Central memory CD4-positive, alpha-beta T cell (primary cell): ENCODE measurements at places on chromosomes 5 and 9.

- DNase-seq = no peak
These were observed 2.3 kb downstream of the FAM170A start for GRCh38 chr5:119631660-119632059.

DNA sequence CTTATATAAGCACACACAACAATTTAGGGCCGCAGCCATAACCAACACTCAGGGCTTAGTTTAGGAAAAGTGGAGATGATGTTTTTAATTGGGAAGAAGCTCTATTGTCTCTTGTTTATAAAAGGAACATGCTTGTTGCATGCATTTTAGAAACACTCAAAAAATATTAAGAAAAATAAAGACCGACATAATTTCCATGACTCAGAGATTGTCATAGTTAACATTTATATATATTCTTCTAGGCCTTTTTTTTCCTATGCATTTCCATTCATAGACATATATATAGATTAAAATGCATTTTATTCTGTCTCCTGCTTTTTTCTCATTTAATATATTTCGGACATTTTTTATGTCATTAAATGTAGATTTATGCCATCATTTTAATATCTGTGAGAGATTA, 13.6 kb upstream of the ARSI start:
- DNase-seq = no peak

- no peak for DNase-seq
These were observed 14.9 kb downstream of the XPA start for GRCh38 chr9:97682242-97682641.

- DNase-seq = no peak
These were observed 255.4 kb upstream of the NFIL3 start for GRCh38 chr9:91678807-91679580.

GRCh38 chr5:100448111-100448528, 87.1 kb upstream of the FAM174A start:
- no peak for DNase-seq

GRCh38 chr9:128523199-128523925, 18.8 kb downstream of the GLE1 start:
- no peak for DNase-seq

DNA sequence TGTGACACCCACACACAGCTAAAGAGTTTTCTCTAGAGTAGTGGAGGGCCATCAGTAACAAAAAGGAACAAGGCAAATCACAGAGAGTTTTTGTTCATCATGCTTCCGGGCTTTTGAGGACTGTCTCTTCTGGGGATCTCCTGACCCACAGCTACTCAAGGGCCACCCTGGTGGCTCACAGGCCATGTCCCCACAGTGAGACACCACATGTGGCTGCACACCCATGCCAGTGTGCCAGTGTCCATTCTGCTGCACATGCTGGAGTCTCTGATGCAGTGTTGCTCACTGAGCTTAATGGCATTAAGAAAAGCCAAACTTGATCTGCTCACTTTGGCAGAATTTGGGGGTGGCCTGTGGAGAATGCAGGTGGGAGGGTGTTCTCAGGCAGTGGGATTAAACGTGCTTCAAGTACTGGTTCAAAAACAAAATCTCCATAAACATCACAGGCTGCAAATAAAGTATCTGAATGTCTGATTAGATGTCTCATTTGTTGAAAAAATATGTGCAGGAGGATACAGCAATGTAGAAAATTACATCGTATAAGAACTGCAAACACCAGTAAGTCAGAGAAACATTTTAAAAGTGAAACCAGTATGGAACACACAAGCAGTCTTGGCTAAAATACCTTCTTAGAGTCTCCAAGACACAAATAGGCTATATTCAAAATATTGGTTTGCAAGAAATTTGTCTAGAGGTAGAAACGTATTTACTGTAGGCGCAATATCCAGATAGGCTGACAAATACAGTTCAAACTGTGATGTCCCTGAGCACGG, 11.0 kb downstream of the FREM1 start:
- no peak for DNase-seq

DNA sequence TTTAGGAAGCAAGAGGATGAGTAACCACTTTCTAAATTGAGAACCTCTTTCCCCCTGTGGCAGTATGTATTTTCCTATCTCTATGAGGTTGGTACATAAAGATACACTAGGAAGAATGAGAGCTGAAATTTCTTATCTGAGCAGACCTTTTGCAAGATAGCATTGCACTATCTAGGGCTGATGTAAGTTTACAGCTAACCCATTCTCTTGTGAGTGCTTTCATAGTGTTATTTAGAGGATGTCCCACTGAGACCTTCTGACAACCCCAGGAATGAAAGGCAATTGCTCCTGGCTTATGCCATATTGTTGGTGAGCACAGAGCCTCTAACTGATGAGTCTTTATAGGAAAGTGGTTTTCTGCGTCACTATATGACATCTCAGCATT, 1209.3 kb upstream of the CDH6 start:
- no peak for DNase-seq

DNA sequence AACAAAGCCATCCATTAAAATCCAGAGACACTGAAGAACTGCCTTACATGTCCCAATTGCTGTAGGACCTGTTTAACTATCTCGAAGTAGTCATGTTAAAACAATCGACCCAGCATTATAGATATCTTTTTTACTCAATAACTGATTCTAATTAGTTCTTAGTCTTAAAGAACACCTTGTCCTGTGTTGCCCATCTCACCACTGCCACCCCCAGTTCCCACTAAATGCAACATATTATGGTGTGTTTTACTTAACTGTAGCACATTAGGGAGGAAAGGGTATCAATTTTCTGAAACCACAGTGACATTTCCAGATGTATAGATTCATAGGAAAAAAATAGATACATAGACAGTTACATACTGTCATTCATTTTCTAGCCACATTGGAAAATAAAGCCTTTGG, 221.2 kb downstream of the MEF2C start:
- DNase-seq = no peak

GRCh38 chr9:134944916-134945315, 27.2 kb upstream of the FCN1 start:
- DNase-seq = no peak

- DNase-seq = no peak
These were observed 740.8 kb upstream of the ZNF608 start for GRCh38 chr5:125487231-125487630.

DNA sequence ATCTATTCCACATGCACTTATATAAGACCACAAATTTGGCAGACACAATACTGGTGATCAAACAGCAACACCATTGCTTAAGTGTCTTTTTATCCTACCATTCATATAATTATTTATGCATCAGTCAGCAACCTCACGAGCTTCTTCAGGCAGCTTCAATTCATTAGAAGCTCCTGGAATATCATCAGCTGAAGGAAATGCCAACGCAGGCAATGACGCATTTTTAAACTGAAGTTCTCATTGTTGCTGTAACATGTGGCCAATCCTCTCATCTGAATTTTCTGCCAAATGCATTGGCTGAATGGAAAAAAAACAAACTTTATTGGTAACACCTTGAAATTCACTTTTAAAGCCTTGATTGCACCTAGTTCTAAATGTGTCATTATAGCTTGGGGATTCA, 376.4 kb upstream of the RGMB start:
- no peak for DNase-seq

DNA sequence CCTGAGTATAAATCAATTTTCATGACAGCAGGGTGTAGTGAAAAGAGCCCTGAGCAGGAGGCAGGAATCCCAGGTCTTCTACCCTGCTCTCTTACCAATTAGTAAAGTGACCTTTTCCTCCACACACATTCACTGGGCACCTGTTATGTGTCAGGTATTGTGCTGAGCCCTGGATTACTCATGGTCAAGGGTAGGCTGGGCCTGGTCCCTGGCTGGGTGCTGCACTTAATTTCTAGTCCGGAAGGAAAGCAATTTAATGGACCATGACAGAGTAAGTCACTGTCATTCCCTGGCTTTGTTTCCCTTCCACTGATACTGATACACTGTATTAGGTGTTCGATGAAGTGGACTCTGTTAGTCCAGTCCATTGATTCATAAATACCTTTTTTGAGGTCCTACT, 29.1 kb upstream of the BRINP1 start:
- no peak for DNase-seq

DNA sequence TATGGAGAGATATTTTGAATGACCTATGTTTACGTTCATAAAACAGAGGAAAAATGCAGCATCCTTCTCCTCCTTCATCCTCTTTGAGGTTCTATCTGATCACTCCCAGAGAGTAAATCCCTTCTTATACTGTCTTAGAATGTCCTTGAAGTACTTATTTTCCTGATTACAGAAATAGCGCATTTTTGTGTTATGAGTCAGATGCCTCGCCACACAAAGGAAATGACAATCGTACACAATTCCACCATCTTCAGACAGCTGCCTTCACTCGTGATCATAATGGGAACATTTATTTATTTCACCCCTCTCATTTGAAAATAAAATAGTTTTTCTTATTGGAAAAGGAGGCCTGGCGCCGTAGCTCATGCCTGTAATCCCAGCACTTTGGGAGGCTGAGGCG, 2.4 kb upstream of the GLT6D1 start:
- DNase-seq = no peak

DNA sequence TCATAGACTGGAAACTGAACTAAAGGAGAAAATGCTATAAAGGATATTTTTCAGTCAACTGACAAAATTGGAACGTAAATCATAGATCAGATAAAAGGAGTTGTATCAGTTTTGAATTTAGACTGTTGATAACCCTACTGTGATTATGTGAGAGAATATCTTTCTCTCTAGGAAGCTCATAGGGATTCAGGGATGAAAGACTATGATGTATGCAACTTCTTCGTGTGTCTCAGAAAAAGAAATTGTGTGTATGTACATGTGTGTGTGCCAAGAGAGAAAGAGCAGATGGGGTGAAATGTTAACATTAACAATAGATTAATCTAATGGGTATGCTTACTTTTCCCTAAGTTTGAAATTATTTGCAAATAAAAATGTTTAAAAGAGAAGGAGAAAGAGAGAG, 30.7 kb upstream of the C5orf58 start:
- DNase-seq = no peak

GRCh38 chr5:91443023-91443422, 59.9 kb upstream of the ARRDC3 start:
- no peak for DNase-seq

DNA sequence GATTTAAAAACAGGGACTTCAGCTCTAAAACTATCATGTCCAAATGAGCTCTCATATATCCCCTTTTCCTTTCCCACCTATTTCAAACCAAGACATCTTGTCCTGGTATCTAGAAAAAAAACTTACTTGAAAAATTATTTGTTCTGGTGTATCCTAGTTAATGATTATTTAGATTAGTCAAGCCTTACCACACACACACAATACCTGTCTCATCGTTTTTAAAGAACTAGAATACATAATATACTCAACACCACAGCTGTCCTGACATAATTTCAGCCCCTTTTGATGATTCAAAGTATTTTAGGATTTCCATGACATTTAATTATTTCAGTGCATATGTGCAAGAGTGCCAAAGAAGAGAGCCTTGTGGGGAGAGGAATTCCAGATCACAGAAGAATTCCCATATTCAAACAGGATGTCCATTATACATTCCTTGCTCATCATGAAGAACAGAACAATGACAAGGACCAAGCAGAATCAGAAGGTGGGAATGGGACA, 233.7 kb downstream of the SMARCA2 start:
- no peak for DNase-seq

- no peak for DNase-seq
These were observed 42.5 kb upstream of the NEURL1B start for GRCh38 chr5:172598251-172599203.

- no peak for DNase-seq
These were observed 20.6 kb downstream of the TCOF1 start for GRCh38 chr5:150377964-150378694.

GRCh38 chr5:32135086-32135485, 39.0 kb downstream of the GOLPH3 start:
- DNase-seq = no peak

DNA sequence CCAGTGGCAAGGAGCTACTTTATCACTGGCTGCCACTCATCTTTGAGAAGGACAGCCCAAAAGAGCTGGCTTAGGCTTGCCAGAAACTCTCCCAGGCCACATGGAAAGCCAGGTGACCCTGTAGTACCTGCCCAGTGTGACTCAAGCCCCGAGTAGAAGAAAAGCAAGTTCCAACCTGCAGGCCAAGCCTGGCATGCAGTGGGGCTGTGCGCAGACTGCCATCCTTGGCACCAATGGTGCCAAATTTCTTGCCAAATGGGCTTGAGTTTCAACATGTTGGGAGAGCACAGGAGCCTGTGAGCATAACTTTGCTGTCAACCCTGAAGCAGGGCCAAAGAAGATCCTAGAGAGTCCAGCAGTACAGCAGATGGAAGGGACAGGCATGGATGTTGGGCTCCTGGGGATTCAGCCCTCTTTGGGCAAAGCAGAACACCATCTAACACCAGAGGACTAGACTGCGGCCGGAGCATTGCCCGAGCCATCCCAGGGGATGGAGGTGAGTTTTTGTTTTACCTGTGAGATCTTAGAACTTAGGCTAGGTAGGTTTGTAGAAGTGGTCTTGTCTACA, 27.3 kb upstream of the SHB start:
- DNase-seq = no peak

GRCh38 chr5:96881511-96882115, 5.3 kb downstream of the ERAP2 start:
- no peak for DNase-seq

DNA sequence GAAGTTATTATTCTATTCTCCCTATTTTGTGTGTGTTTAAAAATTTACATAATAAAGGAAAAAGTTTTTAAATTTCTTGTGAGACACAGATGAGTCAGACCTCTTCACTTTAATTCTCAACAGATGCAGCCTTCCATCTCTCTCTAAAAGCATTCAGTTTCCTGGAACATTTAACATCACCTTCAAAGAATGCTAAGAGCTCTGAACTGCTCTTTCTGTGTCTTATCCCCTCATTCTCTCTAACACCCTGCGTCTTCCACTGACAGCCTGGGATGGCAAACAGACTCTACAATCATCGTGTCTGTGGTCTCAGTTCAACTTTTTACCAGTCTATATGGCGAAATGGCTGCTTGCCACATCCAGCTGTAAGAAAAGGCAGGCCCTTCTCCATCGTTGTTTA, 173.0 kb downstream of the HINT1 start:
- DNase-seq = no peak

- DNase-seq = no peak
These were observed 6.4 kb downstream of the NDUFS6 start for GRCh38 chr5:1807451-1808185.

- DNase-seq = no peak
These were observed 38.6 kb upstream of the GGTA1 start for GRCh38 chr9:121538221-121538620.

DNA sequence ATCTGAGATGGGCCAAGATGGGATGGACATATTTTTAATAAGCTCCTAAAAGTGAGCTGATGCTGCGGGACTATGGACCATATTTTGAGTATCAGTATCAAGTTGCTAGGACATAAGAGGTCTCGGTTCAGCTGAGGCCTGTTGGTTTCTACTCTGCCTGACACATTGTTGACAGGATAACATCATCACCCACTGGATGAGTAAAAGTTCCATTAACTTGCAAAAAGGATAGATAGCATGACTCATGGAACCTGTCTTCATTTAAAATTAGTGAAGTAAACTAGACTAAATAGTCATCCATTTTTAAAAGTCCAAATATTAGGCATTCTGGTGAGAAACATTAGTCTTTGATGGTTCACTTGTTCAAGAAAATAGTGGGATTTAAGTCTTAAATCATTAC, 33.3 kb downstream of the PARP8 start:
- no peak for DNase-seq

GRCh38 chr5:34959323-34959722, 30.0 kb downstream of the DNAJC21 start:
- no peak for DNase-seq

- DNase-seq = no peak
These were observed 497.7 kb upstream of the WWC1 start for GRCh38 chr5:167793700-167794099.

GRCh38 chr9:136757751-136758140, 297 bp downstream of the LCN8 start:
- no peak for DNase-seq

- no peak for DNase-seq
These were observed 50.3 kb downstream of the CPLANE1 start for GRCh38 chr5:37198842-37199241.
